Spinal cord (tissue), 10 donors: ENCODE measurements at places on chromosomes 4 and X.

- DNase-seq, result no peak
These were observed 275.5 kb downstream of the CFAP299 start for GRCh38 chr4:80610845-80611677.

DNA sequence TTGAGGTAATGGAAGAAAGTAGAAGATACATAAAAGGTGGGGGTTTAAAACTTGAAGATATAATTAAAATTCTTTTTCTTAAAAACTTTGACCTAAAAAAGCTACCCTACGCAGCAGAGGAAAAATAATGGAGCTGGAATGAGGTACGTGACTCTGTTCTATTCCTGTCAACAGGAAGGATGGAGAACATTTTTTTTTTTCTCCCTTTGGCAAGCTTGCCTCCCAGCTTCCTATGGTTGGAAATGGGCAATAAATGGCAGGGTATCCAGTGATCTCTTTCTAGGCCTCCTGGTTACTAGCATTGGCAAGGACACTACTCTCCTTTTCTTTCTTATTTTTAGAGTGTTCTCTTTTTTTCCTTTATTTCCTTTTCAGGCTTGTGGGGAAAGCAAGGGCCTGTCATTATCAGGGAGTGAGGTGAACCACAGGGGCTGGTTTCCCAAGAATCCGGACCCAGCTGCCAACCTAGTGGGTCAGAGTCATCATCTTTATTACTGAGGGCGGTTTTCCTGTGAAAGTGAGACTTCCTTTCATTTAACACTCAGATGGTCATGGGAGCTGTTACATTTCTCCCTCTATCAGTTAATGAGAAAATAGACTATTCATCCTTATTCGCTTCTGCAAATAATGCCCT lies 224.6 kb downstream of the SPRY1 start:
- no peak for DNase-seq

- DNase-seq, result peak; percentile 47
These were observed 15.8 kb upstream of the SLC25A4 start for GRCh38 chr4:185127021-185127925.

- DNase-seq, result peak; percentile 31
These were observed 17.5 kb downstream of the PTTG2 start for GRCh38 chr4:37977471-37978247.

GRCh38 chr4:83179205-83179604 lies 64.7 kb upstream of the PLAC8 start:
- DNase-seq, result no peak

- DNase-seq, result no peak
These were observed 236.0 kb downstream of the GPC3 start for GRCh38 chrX:133749370-133749769.

GRCh38 chr4:61149278-61149677 lies 50.8 kb upstream of the ADGRL3 start:
- no peak for DNase-seq

DNA sequence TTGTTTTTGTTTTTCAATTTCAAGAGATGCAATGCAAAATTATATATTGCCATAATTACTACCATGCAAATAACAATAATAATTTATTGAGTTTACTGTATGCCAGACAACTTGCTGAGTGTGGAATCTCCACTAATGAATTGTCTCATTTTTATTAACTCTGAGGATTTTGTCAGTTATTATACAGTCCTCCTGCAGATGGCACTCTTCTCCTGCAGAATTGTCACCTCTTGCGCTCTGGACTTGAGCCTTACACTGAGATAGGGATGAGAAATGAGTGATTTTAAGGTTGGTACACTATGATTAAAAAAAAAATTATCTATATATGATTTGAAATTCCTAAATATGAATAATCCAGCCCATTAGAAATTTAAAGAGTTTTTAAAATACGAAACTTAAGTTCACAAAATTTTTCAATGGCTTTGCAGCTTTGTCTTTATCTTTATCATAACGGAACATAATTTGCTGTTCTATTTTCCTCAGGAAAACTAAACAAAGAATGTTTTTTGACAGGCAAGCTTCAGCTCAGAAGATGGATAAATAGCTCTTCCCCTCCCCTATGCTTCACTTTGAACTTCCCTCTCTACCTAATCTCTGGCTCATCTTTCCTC lies 12.7 kb upstream of the PAQR3 start:
- DNase-seq, result peak; percentile 92

DNA sequence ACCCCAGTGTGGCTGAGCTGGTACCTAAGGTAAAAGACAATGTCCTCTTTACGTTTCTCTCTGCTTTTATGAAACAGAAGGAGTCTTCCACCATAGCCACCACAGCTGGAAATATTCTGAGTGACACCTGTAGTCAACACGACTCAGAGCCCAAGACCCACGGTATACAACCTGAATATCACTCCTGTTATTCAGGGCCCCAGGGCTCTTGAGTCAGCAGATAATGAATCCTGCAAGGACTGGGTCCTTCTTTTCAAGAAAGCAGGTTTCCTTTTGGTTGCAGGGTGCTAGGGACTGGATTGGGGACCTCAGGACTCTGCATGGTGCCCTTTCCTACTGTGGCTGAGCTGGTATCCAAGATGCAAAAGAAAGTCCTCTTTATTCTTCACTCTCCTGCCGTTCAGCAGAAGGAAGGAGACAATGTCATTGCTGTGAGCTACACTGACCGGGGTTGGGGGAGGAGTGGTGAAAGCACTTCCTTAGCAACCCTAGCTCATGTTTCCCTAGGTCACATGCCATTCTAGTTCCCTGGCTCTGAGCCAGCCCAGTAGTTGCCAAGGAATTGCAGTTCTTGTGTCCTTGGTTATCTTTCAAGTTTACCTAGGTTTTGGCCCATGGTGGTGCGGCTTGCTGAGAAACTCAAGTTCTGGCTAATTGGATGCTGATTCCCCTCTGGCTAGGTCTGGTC lies 23.7 kb upstream of the UNC5C start:
- DNase-seq, result peak; percentile 37

DNA sequence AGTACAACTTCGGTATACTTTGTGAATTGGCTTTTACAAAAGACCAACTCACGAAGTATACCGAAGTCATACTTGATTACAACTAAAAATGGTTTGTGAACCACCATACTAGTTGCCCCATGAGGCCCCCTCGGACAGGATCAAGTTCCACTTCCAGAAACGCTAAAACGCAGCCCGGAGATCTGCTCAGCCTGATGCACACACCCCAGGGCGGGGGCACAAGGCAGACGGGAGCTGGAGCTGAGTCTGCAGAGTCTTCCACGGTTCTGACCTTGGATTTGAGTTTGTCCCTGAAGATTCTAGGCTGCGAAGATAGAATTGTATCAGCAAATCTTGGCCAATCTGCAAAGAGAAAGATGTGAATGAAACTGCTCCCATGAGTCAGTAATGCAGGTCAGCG lies 118.1 kb downstream of the SORCS2 start:
- DNase-seq, result no peak

- DNase-seq, result no peak
These were observed 2.0 kb downstream of the ANXA3 start for GRCh38 chr4:78553529-78554060.

- no peak for DNase-seq
These were observed 34.7 kb upstream of the CYP2U1 start for GRCh38 chr4:107896646-107897045.
